Fibroblast of upper back skin (primary cell): ENCODE measurements at places on chromosomes 16 and 17.
A peak's percentile ranks its signal among the peaks of the same experiment; 100 is the strongest.

- DNase-seq, result no peak
These were observed 10.4 kb downstream of the GALK1 start for GRCh38 chr17:75754378-75755204.

GRCh38 chr16:24848065-24848464 is 2.3 kb downstream of the SLC5A11 start:
- DNase-seq, result peak; percentile 66

- DNase-seq, result peak; percentile 54
These were observed 7.4 kb upstream of the DHRS7B start for GRCh38 chr17:21119247-21119918.

DNA sequence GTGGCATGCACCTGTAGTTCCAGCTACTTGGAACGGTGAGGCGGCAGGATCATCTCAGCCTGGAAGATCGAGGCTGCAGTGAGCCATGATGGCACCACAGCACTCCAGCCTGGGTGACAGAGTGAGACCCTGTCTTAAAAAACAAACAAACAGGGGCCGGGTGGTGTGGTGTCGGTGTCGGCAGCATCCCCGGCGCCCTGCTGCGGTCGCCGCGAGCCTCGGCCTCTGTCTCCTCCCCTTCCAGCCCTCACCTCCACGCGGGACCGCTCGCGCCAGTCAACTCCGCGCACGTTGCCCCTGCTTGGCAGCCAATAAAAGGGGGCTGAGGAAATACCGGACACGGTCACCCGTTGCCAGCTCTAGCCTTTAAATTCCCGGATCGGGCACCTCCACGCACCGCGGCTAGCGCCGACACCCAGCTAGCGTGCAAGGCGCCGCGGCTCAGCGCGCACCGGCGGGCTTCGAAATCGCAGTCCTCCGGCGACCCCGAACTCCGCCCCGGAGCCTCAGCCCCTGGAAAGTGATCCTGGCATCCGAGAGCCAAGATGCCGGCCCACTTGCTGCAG is 204.7 kb downstream of the CDRT15L2 start:
- DNase-seq, result no peak

DNA sequence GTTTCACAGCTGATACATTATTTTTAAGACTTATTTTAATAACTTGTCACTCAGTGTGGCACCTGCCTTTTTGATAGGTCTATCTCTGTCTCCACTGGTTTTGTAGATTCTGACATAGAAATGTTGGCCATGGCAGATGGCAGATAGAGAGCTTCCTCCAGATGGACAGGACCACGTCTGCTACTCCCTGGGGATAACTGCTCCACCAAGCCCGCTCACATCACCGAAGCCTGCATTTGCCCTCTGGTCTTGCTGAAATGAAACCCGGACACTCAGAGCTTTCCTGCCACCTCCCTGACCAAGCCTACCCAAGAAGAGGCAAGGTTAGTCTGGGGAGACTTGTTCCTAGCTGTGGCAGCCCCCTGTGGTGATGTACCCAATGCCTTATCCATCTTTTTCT is 16.4 kb upstream of the HAP1 start:
- no peak for DNase-seq

GRCh38 chr16:2855536-2855935 is 2.4 kb downstream of the PRSS22 start:
- DNase-seq, result no peak

GRCh38 chr17:64318068-64318467 is 55.0 kb upstream of the TEX2 start:
- no peak for DNase-seq

DNA sequence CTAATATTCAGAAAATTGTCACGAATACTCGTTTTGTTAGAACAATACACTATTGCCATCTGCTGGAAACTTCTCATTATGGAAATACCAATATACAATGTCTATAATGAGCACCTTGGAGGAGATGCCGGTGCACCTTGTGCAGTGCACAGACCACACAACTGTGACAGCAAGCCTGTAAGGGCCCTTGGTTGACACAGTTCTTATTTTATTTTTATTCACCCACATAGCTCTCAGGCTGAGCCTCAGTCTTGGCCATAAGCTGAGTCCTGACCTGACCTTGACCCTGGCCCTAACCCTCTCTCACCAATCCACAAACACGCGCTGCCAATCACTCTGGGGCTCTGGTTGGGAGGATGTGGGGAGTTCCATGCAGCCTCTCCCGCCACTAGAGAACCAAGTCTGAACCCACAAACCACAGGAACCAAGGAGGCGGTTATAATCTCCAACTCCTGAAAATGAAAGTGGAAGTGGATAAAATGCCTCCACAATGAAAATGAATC is 7.6 kb downstream of the AIPL1 start:
- DNase-seq, result peak; percentile 37

DNA sequence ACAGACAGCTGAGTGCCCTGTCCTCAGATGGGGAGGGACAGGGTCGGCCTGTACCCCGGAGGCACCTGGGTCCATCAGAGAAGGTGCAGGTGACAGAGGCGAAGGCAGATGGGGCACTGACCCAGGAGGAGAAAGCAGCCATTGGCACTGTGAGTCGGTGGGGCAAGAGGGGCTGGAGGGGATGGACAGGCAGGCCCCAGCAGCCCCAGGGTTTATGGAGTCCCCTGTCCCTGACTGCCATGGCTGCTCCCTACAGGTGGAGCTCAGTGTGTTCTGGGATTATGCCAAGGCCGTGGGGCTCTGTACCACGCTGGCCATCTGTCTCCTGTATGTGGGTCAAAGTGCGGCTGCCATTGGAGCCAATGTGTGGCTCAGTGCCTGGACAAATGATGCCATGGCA is 32.1 kb downstream of the ANKRD40 start:
- no peak for DNase-seq

GRCh38 chr17:74271901-74272561 is 2.0 kb upstream of the DNAI2 start:
- DNase-seq, result peak; percentile 29

DNA sequence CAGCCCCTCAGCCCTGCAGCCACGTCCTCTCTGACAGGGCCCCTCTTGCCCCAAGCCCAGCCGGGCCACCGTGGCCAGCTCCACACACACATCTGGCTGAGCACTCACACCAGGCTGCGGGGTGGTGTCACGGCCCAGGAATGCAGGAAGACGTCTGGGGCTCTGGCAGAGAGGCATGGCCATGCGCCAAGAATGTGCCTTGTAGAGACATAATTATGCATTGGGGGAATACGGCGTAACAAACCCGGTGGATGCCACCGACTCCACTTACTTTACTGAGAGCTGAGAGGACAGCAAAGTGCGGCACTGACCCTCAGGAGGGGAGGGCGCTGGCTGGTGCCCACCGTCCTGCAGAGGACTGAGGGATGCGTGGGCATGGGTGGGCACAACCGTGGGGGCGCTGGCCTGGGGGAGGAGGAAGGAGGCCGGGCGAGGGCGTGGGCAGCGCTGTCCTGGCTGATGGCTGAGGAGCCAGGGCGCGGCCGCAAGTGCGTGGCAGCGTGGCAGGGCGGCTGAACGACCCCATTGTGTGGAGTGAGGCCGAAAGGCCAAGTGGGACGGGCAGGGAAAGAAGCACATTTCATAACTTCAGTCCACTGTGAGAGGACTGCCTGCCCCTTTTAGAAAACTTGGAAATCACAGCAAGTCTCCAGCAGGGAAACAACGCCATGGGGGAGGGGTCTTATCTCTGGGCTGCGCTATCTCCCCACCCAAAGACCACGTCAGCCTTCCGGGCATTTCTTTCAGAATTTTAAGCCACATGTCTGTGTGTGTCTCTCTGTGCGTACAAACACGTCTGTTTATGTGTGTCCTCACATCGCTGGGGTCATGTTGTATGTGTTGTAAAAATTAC is 30.6 kb downstream of the METRNL start:
- DNase-seq, result peak; percentile 97

GRCh38 chr17:80931421-80932265 is 60.0 kb upstream of the CHMP6 start:
- peak; percentile 91 for DNase-seq

GRCh38 chr17:80153004-80153403 is 6.1 kb upstream of the EIF4A3 start:
- DNase-seq, result no peak

DNA sequence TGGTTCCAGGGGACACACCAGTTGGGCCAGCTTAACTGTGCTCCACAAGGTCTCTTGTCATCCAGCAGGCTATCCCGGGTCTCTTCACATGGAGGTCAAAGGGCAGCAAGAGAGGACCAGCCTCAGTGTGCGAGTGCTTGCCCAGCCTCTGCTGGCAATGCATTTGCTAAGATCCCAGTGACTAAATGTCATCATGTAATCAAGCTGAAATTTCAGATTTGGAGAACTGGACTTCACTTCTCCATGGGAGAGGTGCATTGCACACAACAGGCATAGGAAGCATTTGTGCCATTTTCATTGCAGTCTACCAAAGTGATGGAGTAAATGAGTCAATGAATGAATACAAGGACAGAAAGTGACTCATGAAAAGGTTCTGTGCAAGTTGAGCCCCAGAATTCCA is 51.2 kb upstream of the KDM8 start:
- no peak for DNase-seq

DNA sequence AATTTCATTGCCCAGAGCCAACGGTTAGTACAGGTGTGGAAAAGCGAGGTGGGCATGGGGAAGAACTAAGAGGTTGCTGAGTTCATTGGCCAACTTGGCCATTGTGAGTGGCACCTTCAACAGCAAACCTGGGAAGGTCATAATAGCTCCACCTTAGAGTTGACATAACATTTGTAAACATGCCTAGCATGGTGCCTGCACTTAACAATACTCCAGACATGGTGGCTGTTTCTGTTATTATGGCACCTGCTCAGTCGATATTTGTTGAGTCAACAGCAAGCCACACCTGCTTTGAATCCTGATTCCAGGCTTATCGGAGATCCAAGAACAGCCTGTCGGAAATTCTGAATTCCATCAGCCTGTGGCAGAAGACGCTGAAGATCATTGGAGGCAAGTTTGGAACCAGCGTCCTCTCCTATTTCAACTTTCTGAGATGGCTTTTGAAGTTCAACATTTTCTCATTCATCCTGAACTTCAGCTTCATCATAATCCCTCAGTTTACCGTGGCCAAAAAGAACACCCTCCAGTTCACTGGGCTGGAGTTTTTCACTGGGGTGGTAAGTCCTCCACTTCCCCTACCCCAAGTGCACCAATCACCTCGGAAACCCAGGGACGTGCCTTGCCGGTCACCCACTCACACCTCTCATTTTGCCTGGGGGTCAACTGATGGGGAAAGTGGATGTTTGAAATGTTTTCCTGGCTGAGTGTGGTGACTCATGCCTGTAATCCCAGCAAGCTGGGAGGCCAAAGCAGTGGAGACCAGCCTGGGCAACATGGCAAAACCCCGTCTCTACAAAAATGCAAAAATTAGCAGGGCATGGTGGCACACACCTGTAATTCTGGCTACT is 46.0 kb downstream of the TMC5 start:
- DNase-seq, result no peak

GRCh38 chr16:67608364-67608763 is 36.6 kb upstream of the CARMIL2 start:
- DNase-seq, result no peak

DNA sequence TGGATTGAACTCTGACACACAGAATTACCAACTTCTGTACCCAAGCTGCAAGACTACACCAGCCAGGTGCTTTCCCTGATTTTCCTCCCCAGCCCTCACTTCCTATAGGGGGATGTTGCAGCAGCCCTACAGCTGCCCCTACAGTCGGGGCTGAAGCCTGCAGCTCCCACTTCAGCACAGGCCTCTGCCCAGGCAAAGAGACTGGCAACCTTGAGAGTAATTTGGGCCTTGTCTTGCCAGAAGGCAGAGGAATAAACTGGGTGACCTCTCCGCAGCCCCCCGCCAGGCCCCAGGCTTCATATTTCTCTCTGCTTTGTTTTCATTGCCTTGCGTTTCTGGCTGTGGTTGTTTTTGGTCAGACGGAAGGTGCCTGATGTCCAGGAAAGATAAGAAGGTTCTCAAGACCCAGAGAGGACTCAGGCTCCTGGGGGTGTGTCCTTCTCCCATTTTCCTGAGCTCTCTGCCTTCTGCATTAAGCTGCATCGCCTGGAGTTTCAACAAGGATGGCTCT is 32.0 kb downstream of the SLC6A4 start:
- DNase-seq, result no peak

DNA sequence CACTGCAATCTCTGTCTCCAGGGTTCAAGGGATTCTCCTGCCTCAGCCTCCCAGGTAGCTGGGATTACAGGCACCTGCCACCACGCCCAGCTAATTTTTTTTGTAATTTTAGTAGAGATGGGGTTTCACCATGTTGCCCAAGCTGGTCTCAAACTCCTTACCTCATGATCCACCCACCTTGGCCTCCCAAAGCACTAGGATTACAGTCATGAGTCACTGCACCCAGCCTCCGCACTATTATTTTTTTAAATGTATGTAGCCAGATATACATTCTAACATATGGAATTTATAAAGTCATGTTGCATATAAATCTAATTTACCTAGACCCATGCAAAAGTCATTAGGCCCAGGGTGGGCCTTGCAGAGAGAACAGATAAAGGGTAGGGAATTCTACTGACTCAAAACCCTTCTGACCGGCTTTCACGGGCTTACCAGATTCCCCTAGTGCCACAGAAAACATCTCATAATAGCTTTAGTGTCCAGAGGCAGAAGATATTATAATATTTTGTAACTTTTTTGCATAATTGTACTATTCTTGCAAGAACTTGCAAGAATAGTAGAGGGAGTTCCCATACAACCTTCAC is 20.5 kb upstream of the HELZ start:
- peak; percentile 29 for DNase-seq
